ENCODE measurements at places on chromosomes 12 and 14.
A peak's percentile ranks its signal among the peaks of the same experiment; 100 is the strongest.

- DNase-seq, result no peak
Observed at GRCh38 chr14:20415782-20416206, 2.5 kb upstream of the TEP1 start.

DNA sequence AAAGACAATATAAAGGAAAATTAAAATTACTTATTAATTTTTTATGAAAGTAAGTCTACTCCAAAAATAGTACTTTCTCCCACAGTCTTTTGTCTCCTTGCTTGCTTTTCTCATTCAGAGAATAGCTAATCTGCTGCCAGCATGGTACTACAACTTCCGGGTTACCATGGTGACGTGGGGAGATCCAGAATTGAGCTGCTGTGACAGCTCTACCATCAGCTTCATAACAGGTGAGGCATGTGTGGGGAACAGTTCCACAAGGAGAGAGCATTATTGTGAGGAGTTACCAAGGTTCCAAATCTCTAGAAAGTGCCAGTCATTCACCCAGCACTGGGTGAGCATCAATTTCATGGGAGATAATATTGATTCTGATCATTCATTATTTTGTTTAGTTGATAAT lies 197.8 kb downstream of the PTPRO start:
- no peak for DNase-seq

- DNase-seq, result no peak
Observed at GRCh38 chr14:54420478-54421142, 20.6 kb downstream of the CNIH1 start.

- no peak for DNase-seq
Observed at GRCh38 chr12:123854918-123855317, 92.8 kb downstream of the DNAH10 start.

DNA sequence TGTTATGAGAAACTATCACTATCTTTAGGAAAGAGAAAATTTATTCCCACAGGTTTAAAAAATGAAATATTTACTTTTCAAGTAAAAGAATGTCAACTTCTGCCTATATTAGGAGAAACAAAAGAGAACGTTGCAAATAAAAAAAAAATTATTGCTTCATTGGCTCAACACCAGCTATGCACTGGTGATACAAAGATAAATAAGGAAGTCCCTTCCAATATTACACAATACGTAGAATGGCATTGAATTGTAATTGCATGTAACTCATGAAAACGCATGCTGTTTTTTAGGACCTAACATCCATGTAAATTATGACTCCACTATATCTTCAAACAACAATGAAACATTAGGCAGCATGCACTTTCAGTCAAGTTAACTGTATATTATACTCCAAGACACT lies 56.4 kb upstream of the RERGL start:
- no peak for DNase-seq

GRCh38 chr14:104948736-104949031 lies 24.0 kb downstream of the PLD4 start:
- DNase-seq, result no peak

- DNase-seq, result no peak
Observed at GRCh38 chr12:123886931-123887582, 85.6 kb downstream of the CCDC92 start.

- DNase-seq, result no peak
Observed at GRCh38 chr12:133233006-133233405, 2.7 kb downstream of the ANHX start.

GRCh38 chr14:102445066-102445465 lies 64.5 kb downstream of the ANKRD9 start:
- no peak for DNase-seq

GRCh38 chr12:113724794-113725556 lies 241.2 kb downstream of the RBM19 start:
- no peak for DNase-seq

- no peak for DNase-seq
Observed at GRCh38 chr14:72692696-72693095, 201.2 kb downstream of the DPF3 start.

DNA sequence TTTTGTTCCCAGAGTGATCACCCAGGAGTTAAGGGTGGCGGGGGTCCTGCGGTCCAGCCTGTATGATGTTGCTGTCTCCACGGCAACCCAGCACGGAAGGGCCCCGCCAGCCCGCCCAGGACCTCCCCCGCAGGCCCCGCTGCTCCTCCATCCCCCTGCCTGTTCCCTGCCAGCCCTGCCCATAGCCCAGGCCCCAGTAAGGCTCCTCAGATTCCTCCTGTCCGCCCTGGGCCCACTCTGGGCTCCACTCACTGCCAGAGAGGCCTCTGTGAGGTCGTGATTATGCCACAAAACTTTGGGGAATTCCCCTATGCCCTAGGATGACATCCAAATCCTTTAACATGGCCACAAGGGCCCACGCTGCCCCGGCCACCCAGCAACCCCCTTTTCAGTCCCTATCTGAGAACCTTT lies 20.8 kb downstream of the HSP90AA1 start:
- DNase-seq, result no peak

DNA sequence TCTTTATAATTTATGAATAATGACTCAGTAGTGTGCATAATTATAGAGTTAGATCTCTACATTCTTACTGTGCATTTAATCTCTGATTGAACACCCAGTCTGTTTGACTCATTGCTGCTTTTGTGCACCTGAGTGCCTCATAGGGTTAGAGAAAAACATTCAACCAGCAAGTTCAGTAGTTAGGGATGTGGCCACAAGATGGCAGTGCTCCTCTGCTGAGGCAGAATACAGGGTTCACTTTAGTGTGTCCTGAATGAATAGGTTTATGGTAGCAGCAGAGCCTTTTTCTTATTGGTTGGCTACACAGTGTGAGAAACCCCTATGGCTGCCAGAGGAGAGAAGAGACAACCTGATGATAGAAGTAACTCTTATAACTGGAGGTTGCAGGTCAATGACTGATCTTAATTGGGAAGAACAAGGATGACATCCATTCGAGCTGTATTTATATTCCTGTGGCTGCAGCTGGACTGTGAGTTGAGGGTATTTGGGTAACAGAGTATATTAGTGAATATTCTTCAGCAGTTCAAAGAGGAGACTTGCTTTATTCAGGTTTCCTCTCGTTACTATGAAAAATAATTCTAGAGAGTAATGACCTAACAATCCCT lies 194.9 kb upstream of the OR4E1 start:
- DNase-seq, result peak; percentile 90

GRCh38 chr14:104792945-104793702 lies 2.4 kb downstream of the AKT1 start:
- no peak for DNase-seq

- DNase-seq, result peak; percentile 58
Observed at GRCh38 chr12:34218193-34219045, 196.1 kb downstream of the ALG10 start.

DNA sequence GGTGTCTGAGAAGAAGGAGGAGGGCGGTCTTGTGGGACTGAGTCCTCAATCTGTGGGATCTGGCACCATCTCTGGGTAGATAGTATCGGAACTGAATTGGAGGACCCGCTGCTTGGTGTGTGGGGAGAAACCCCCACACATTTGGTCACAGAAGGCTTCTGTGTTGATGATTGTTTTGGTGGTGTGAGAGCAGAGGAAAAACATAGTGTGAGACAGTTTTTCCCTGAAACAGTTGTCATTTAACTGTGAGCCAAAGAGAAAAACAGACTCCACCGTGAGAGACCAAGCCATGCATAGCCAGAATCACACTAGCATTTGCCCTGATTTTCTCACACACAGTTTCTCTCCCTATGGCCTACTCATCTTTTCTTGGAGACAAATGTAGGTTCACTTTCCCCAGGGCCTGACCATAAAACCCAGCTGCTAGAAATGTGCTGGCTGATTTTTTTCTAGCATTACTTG lies 91.4 kb upstream of the FLRT2 start:
- no peak for DNase-seq

DNA sequence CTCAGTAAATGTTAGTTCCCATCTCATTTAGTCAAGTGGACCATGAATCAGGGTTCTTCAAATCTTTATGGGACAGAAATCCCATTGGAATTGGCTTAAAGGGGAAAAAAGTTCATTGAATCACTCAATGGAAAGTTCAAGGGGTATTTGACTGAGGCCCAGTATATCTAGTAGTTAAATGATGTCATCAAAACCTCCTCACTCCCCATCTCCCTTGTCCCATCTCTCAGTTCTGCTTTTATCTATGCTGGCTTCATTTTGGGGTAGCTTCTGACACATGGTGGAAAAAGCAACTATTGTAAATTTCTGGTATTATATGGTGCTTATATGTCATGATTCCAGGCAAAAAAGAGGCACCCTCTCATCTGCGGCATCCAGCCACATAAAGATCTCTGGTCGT lies 51.9 kb downstream of the DAAM1 start:
- no peak for DNase-seq

- DNase-seq, result no peak
Observed at GRCh38 chr14:51453869-51454268, 197.8 kb upstream of the FRMD6 start.

- DNase-seq, result no peak
Observed at GRCh38 chr12:107519906-107520859, 165.4 kb upstream of the PWP1 start.

DNA sequence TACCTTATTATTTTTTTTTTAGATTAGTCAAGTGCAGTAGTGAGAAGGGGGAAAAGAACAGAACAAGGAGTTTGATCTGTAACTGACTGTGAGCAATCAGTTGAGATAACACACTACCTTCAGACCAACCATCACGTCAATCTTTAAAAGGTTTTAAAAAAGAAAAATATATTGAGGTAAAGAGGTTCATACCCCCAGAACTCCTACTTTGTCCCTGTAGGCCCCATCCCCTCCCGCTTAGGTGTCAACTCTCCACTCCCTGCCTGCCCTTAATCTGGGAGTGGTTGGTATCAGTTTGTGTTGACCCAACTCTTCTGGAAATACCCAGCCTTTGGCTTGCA lies 16.2 kb downstream of the MMP14 start:
- no peak for DNase-seq

DNA sequence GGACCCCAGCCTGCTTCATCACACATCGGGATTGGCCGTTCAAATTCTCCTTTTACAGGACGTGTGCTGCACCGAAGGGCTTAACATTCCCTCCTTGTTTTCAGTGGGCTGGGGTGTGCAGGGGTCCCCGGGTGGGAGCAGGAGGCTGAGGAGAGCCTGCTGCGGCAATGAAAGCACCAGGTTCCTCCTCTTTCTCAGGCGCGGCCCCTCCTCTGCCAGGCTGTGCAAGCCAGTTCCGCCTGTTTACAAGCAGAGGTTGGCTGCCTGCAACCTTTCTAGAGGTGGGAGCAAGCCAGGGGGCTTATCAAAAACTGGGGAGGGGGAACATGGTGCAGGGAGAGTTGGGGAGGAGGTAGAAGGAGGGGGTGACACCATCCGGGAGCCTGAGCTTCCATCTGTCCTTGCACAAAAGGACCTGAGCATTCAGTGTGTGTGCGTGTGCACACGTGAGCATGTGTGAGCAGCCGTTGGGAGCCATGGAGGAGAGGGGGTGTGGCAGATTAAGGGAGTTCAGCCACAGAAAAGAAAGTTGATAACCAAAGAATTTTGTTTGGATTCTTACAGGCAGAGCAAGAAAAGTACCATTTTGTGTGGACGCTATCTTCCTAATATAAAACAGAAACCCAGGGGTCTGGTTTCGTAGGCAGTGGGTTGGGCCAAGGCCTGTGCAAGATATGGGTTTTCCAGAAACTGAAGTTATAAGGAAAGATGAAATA lies 108.8 kb upstream of the RFLNA start:
- no peak for DNase-seq

DNA sequence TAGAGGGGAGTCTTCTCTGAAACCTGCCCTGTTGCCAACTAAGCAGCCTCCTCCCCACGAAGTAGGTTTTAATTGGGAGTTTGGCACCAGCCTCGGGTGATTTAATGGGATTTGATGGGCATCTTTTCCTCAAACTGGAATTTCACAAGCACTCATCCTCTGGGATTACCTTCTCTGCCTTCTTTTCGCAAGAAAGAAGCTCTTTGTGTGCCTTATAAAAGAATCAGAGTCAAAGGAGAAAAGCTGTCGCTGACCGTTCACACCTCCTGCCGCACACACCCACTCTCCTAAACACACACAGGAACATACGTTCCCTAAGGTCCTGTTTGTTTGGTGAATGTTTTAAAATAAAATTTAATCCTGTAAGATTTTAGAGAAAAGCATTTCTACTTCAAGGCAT lies 84.0 kb downstream of the PRMT8 start:
- no peak for DNase-seq

- no peak for DNase-seq
Observed at GRCh38 chr14:74846168-74846567, 29.8 kb downstream of the PROX2 start.

DNA sequence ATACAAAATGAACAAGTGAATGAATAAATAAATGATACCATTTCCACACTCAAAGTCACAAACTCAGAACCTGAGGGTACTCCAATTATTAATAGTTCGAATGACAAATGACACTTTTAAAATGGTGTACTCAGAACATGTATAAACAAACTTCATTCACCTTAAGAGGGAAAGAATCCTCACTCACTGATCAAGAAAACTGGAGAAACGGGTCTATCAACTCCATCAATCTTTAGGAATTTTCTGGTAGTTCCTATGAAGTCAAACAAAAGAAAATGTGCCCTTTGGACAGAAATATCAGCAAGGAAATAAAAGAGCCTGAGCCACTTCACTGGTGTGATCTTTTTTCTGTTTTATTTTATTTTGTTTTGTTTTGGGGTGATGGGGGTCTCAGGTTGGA lies 5.2 kb upstream of the NRDE2 start:
- DNase-seq, result no peak

GRCh38 chr14:35221462-35221861 lies 70.7 kb upstream of the PSMA6 start:
- DNase-seq, result no peak

- DNase-seq, result no peak
Observed at GRCh38 chr14:96031691-96032090, 7.5 kb upstream of the C14orf132 start.

All from stimulated activated CD4-positive, alpha-beta T cell treated with anti-CD3 and anti-CD28 coated beads, Interleukin-12 subunit alpha, Interleukin-12 subunit beta, amount 100 ng/mL, for 48 hours (primary cell).